Left kidney (tissue), 8 donors: ENCODE measurements at places on chromosomes 11 and 22. TPM values are rescaled to one million over a fixed set of nuclear protein-coding genes. Genes with fewer than 3 reads are reported as not detected.

Gene NEFH
- 9.4 TPM for polyA plus RNA-seq

DNA sequence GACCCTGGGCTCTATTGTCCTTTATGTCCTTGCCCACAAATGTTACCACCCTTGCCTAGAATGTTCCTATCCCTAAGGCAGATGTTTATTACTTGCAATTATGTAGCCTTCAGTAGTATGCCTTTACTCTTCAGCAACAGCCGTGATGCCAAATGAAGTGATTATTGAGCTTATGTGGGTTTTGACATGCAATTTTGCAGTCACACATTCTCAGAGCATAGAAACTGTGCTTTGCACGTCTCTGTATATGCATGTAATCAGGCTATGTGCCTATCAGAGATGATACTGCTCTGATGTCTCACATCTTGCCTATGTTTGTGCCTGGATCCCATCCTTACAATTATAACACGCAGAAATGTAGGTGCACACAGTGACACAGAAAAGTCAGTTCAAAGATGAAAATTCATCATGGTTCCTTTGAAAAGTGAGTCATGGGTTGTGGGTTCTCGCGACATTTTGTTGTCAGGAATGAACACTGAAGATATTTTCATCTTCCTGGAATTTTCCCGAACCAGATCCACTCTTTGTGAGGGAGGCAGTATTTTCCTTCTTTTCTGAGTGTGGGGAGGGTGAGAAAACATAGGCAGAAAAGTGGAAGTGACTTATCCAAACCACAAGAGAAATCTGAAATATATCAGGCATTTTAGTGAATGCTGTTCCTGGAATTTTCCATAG lies 81.1 kb downstream of the BMAL1 start:
- no peak for DNase-seq

DNA sequence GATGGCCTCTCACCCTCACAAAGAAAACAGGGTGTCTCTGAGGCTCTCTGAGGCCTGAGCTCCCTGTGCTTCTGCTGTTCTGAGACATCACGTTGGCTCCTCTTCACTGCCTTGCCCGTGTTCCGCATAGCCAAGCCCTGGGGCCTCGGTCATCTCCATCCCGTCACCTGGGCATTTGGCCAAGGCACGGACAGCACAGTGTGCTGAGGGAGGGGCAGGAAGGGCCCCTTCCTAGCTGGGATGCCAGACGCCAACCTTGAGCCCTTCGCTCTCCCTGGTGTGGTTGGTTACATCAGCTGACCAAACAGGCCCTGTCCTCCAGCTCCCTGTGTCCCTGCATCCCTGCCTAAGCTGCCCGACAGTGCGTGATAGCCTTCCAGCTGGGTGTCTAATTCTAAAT lies 25.9 kb downstream of the MOV10L1 start:
- DNase-seq, result no peak

DNA sequence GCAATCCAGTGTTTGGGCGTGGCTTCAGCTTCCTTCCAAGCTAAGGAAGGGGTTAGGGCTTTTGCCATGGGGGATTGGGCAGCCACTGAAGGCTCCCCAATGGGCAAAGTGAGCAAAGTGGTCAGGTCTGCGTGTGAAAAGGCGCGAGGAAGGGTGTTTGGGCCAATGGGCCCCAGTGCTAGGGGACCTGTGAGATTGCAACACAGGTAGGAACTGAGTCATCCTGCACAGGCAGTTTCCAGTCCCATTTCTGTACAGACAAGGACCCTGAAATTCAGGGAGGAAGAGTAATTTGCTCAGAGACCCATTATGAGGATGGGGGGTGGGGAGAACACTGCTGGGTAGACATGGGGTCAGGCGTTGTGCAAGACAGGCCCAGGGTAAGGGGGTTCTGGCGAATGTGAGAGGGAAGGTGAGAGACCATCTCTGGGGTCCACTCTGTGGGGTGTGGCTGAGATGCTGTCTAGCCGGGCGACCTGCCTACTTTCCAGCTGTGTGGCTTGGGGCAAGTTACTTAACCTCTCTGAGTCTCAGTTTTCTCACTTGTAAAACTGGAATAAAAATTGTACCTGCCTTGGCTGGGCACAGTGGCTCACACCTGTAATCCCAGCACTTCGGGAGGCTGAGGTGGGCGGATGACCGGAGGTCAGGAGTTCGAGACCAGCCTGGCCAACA lies 7.3 kb downstream of the CCDC88B start:
- DNase-seq, result no peak
